ENCODE measurements at places on chromosomes 4 and X. TPM values are rescaled to one million over a fixed set of nuclear protein-coding genes. Genes with fewer than 3 reads are reported as not detected.

Gene SULT1E1
- total RNA-seq, result not detected

Gene ZXDA
- 1.9 TPM for total RNA-seq

Gene FSTL5
- 0.05 TPM for total RNA-seq

Gene CXXC4
- total RNA-seq, result not detected

Gene C1GALT1C1
- total RNA-seq, result 33.7 TPM

Gene LANCL3
- total RNA-seq, result not detected

Gene DLG3
- total RNA-seq, result 2.9 TPM

Gene PHKA2
- total RNA-seq, result 14.3 TPM

Data from A549 treated with CORT108297 at 1 μM for 4 hours (cell line).